ENCODE measurements at places on chromosomes 13 and 19. TPM values are rescaled to one million over a fixed set of nuclear protein-coding genes. Genes with fewer than 3 reads are reported as not detected.

DNA sequence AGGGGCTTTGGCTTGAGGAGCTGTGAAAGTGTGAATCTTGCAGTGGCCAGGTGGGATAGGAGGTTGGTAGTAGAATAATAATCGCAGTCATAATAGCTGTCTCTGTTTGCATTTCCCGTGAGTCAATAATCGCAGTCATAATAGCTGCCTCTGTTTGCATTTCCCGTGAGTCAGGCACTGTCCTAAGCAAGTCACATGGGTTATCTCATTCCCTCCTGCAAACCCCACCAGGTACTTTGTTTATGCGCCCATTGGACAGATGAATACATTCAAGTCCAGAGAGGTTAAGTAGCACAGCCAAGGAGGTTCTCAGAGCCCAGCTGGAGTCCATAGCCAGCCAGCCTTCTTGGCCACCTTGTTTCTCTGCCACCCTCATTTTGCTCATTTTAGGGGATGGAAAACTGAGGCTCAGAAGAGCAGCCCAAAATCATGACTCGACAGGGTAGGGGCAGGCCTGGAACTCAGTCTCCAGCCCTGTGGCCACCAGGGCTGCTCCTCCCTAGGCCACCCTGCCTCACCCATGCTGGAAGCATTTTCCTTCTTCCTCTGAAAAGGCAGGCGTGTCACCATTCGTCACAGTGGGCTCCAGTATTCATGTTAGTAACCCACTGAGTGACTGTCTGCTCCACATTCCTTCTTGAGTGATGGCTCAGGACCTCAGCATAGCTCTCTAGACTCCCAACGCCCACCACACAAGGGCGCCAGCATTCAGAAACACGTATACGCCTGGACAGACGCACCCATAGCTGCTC lies 206.2 kb downstream of the URI1 start:
- DNase-seq: no peak

GRCh38 chr19:29623726-29624488 lies 17.8 kb downstream of the POP4 start:
- DNase-seq: no peak

- DNase-seq: no peak
Measured at GRCh38 chr13:76474966-76475365, 411.2 kb downstream of the KCTD12 start.

GRCh38 chr13:93216122-93216521 lies 10.5 kb upstream of the GPC6 start:
- DNase-seq: no peak

- DNase-seq: no peak
Measured at GRCh38 chr13:24267274-24267673, 42.1 kb upstream of the C1QTNF9 start.

- DNase-seq: no peak
Measured at GRCh38 chr13:87810391-87810801, 139.2 kb downstream of the SLITRK5 start.

DNA sequence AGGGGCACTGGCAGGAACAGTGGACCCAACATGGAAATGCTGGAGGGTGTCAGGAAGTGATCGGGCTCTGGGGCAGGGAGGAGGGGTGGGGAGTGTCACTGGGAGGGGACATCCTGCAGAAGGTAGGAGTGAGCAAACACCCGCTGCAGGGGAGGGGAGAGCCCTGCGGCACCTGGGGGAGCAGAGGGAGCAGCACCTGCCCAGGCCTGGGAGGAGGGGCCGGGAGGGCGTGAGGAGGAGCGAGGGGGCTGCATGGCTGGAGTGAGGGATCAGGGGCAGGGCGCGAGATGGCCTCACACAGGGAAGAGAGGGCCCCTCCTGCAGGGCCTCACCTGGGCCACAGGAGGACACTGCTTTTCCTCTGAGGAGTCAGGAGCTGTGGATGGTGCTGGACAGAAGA lies 4.1 kb downstream of the KLK2 start:
- no peak for DNase-seq

- no peak for DNase-seq
Measured at GRCh38 chr13:90365130-90365529, 982.4 kb upstream of the MIR17HG start.

GRCh38 chr13:46656786-46657185 lies 103.8 kb downstream of the LRCH1 start:
- no peak for DNase-seq

DNA sequence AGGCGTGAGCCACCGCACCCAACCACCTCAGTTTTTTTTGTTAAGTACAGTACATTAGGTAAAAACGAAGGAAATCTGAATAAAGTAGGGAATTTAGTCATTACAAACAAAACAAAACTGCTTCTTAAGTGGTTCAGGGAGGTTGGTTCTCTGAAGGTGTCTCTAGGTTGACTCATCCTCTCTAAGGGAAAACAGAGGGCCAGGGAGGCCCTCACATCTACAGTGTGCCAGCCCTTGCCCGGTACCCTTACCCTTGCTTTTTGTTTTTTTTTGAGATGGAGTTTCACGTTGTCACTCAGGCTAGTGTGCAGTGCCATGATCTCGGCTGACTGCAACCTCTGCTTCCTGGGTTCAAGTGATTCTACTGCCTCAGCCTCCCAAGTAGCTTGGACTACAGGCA lies 17.2 kb upstream of the JUND start:
- DNase-seq: no peak

GRCh38 chr13:22061371-22061805 lies 390.5 kb downstream of the FGF9 start:
- DNase-seq: no peak

GRCh38 chr19:53999694-54000093 lies 8.3 kb downstream of the CACNG6 start:
- no peak for DNase-seq

GRCh38 chr19:44608391-44608821 lies 5.0 kb upstream of the IGSF23 start:
- DNase-seq: no peak

GRCh38 chr19:29724102-29724641 lies 9.1 kb upstream of the C19orf12 start:
- no peak for DNase-seq

DNA sequence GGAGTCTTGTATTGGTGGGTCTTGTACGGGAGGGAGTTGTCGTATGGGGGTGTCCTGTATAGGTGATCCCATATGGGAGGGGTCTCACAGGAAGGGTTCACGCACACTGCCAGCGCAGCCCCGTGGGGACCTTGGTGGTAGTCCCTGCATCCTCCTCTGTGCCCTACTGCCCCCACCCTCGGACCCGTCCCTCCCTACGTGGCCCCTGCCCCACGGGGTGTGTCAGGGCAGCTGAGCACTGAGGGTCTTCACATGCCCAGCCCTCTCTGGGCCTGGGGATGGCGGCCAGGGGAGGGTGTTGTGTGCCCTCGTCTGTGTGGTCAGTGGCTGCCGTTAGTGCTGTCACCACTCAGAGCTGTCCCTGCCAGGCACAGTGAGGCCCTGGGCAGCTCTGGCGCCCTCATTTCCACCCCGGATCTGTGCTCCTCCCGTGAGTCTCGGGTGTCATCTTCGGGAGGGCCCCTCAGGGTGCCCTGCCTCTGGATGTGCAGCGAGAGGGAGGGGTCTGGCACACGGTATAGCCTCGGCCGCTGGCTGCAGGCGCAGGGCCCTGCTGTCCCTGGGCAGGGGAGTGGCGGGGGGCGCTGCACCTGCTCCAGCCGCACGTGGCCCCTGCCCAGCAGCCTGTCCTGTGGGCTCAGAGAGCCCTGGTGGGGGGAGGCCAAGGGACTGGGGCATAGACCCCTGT lies 16.0 kb upstream of the GNA15 start:
- DNase-seq: no peak

GRCh38 chr19:55301459-55302317 lies 17.9 kb downstream of the BRSK1 start:
- DNase-seq: peak; percentile 98

GRCh38 chr19:30966486-30966885 lies 382.8 kb downstream of the TSHZ3 start:
- DNase-seq: no peak

DNA sequence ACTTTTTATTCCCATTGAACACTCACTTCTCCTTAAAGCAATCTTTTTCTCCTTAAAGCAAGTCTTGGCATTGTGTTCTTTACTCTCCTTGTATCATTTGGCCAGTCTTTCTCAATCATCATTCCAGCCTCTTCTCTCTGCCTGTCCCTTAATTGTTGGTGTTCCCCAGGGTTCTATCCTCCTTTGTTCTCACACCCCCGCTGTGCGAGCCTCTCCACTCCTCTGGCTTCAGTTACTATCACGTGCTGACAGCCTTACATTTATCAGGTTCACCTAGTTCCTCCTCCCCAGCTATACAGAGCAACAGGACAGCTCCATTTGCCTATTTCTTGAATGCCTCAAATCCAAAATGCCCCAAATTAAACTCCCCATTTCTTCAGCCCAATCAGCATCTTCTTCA lies 24.6 kb downstream of the CYSLTR2 start:
- no peak for DNase-seq

- no peak for DNase-seq
Measured at GRCh38 chr13:99205621-99206220, 5.1 kb downstream of the UBAC2 start.

DNA sequence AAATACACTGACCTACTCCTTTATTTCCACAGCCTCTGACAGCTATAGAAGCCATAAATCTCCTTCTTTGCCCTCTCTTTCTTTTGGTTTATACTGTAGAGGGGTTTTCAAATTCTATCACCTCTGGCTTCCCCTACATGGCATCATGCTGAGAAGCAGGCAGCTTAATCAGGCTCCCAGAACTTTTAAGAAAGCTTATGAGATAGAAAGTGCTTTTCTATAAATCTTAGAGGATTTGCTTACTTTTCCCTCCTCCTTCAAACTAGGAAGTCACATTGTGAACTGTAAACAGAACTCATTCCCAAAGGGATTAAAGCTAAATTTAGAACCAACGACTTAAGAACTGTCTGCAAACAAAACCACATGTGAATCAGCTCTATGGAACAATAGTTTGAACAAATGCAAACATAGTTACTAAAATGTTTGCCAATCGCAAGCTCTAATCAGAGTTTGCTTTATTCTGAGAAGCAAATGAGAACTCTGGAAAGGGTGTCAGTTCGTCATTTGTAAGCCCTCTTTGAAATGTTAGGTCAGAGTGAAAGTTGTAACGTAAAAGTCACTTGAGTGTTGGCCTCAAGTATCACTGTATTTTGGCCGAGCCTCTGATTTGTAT lies 344.1 kb downstream of the RFC3 start:
- no peak for DNase-seq

DNA sequence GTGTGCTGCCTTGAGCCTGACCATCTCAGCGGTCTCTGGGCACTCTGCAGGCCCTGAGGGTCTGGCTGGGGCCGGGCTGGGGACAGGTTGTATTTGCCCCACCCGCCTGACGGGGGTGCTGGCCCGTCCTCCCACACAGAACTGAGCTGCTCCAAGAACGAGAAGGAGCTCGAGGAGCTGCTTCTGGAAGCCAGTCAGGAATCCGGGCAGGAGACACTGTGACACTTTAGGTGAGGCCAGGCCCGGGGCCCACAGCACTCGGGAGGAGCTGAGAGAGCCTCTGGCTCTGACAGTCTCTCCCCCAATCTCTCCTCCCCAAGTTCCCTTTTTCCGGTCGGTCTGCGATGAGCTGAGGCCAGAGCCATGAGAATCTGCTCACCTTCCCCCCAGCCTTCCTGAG lies 14.5 kb downstream of the NKPD1 start:
- DNase-seq: no peak

DNA sequence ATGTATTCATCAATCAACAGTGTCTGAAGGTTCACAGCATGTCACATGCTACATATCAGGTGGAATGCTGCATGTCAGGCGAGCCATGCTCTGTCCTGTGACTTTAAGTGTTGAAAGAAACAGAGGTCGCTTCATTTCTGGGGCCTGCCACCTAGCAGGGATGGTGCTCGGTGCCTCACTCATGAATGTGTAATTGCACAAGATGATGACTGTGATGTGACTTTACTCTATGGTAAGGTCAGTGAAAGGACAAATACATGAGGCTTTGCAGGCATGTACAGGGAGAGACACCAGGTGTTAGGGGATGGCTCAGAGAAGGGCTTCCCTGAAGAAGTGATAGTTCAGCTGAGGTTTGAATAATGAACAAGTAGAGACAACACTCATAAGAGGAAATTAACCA lies 66.7 kb downstream of the FRY start:
- DNase-seq: no peak

DNA sequence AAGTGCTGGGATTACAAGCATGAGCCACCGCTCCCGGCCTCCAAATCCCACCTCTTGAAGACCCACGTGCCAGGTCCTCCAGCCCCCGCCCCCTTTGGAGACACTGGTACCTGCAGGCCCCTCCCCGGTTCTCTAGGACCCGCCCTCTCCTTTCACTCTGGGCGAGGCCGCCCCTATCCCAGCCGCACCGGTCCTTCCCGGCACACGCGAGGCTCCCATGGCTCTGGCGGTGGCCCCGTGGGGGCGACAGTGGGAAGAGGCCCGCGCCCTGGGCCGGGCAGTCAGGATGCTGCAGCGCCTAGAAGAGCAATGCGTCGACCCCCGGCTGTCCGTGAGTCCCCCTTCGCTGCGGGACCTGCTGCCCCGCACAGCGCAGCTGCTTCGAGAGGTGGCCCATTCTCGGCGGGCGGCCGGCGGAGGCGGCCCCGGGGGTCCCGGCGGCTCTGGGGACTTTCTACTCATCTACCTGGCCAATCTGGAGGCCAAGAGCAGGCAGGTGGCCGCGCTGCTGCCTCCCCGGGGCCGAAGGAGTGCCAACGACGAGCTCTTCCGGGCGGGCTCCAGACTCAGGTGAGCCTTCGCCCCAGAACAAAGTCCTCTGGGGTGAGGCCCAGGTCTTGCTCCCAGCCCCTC lies at the start of gene CBLC:
Gene CBLC, plus strand, starts transcription at position 176 of the 633 bp plus-strand sequence. Its CDS starts 42 bp downstream, at position 218.
- DNase-seq: no peak

- no peak for DNase-seq
Measured at GRCh38 chr13:95455782-95456181, 96.7 kb upstream of the CLDN10 start.

GRCh38 chr19:55882626-55883025 lies 46.3 kb downstream of the NLRP4 start:
- DNase-seq: peak; percentile 57

- no peak for DNase-seq
Measured at GRCh38 chr13:105410602-105411001, 1124.9 kb downstream of the EFNB2 start.

DNA sequence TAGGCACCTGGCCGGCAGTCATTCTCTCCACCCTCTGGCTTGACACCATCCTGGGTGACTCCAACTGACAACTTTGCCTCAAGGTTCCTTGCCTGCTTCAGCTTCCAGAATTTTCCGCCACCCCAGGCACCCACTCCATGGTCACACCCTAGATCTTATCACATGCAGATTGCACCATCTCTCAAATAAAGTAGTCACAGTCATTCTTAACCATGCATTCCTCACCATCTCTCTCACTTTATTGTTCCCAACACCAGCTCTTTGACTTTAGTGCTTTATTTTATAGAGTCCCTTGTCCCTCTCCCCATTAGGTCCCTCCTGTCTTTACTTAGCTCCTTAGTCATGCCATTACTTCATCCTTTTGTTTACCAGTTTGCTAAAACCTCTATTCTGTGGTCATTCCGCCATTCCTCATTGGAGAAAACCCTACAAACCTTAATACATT lies 351.7 kb downstream of the SPRY2 start:
- no peak for DNase-seq

GRCh38 chr13:36680913-36681312 lies 7.1 kb downstream of the SERTM1 start:
- DNase-seq: no peak

SLITRK6 gene
- not detected for total RNA-seq

ZNF222 gene
- 3.2 TPM for total RNA-seq

LILRA1 gene
- total RNA-seq: 3.7 TPM

NLRP4 gene
- total RNA-seq: not detected

MKNK2 gene
- 240 TPM for total RNA-seq

PDE4A gene
- total RNA-seq: 28.5 TPM

GAPDHS gene
- total RNA-seq: not detected

OSCAR gene
- total RNA-seq: 6.6 TPM

COL5A3 gene
- 30.2 TPM for total RNA-seq

NR1H2 gene
- 68.7 TPM for total RNA-seq

Measured in mesenteric fat pad (tissue), 1 donor.